ENCODE measurements at places on chromosomes 1 and 21. TPM values are rescaled to one million over a fixed set of nuclear protein-coding genes. Genes with fewer than 3 reads are reported as not detected.

DNA sequence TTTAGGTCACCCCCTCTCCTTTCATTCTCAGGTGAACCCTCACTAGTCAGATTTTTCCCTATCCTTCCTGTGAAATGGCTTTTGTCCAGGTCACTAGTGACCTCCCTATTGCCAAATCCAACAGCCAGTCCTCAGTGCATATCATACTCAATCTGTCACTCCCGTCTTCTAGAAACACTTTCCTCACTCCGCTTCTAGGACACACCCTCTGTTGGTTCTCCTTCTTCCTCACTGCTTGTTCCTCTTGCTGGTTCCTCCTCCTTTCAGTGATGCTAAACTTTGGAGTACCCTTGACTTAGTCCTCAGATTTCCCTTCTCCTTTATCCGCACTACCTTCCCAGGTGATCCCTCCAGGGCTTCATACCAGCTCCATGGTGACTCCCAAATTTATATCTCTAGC, 94.3 kb downstream of the RNF220 start:
- no peak overlapping the region for H3K27ac ChIP-seq
- H3K36me3 ChIP-seq: no peaks in the 10 kb centered on the region
- H3K4me1 ChIP-seq: peaks cover 14% of the 10 kb centered on the region
- no peak for DNase-seq
- H3K4me3 ChIP-seq: no peak overlapping the region
- peaks cover 19% of the 10 kb centered on the region for H3K27me3 ChIP-seq

- H3K36me3 ChIP-seq: no peaks in the 10 kb centered on the region
- H3K27ac ChIP-seq: no peak overlapping the region
- peaks cover 5% of the 10 kb centered on the region for H3K4me1 ChIP-seq
- peaks cover 5% of the 10 kb centered on the region for H3K27me3 ChIP-seq
- peak; percentile 67 for DNase-seq
Measured at GRCh38 chr1:3031401-3032221, 10.3 kb downstream of the ACTRT2 start.

GRCh38 chr1:61301824-61302657, 219.7 kb downstream of the NFIA start:
- H3K27ac ChIP-seq: no peak overlapping the region
- H3K36me3 ChIP-seq: peaks cover 9% of the 10 kb centered on the region
- DNase-seq: no peak
- no peak overlapping the region for H3K4me3 ChIP-seq
- H3K4me1 ChIP-seq: peaks cover 14% of the 10 kb centered on the region

TMEM82 gene
- 1.1 TPM for total RNA-seq

DNA sequence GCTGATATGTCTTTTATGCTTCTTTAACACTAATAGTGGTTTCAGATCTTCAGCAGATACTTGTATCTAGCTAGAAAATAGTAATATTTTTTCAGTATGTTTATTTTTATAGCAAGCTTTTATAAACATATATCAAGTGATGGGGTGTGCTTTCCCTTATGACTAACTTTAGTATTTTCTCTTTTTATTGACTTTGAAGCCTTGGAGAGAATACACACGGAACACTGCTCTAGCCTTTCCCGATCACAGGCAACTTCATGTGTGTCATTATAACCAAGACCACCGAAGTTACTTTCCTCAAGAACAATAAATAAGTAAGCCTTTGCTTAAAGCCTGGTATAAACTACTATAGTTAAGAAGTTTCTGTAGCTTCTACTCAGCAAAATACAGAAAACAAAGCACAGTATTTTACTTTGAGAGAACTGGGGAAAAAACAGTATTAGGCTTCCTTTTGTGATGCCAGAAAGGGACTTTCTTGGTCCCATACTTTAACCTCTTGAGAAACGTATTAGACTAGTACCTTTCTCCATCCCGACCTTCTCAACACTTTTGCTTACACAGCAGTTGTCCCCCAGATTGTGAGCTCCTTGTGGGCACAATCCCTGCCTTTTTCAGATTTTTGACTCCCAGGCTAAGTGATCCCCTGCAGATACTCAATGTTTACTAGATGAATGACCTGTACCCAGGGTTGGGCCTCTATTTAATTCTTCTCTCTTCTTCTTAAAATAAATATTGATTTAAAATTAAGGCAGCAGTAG, 3.3 kb downstream of the ADSS2 start:
- H3K36me3 ChIP-seq: peaks cover 13% of the 10 kb centered on the region
- DNase-seq: no peak
- peaks cover 47% of the 10 kb centered on the region for H3K4me1 ChIP-seq
- H3K27me3 ChIP-seq: no peaks in the 10 kb centered on the region
- H3K4me3 ChIP-seq: peak overlapping the region; percentile 62

OR6Y1 gene
- total RNA-seq: not detected

CRYBG2 gene
- 67.7 TPM for total RNA-seq

GRCh38 chr1:86466986-86467385, 1.7 kb upstream of the CLCA1 start:
- no peaks in the 10 kb centered on the region for H3K36me3 ChIP-seq
- peaks cover 10% of the 10 kb centered on the region for H3K27me3 ChIP-seq
- H3K4me3 ChIP-seq: no peak overlapping the region
- H3K4me1 ChIP-seq: peaks cover 6% of the 10 kb centered on the region

DNA sequence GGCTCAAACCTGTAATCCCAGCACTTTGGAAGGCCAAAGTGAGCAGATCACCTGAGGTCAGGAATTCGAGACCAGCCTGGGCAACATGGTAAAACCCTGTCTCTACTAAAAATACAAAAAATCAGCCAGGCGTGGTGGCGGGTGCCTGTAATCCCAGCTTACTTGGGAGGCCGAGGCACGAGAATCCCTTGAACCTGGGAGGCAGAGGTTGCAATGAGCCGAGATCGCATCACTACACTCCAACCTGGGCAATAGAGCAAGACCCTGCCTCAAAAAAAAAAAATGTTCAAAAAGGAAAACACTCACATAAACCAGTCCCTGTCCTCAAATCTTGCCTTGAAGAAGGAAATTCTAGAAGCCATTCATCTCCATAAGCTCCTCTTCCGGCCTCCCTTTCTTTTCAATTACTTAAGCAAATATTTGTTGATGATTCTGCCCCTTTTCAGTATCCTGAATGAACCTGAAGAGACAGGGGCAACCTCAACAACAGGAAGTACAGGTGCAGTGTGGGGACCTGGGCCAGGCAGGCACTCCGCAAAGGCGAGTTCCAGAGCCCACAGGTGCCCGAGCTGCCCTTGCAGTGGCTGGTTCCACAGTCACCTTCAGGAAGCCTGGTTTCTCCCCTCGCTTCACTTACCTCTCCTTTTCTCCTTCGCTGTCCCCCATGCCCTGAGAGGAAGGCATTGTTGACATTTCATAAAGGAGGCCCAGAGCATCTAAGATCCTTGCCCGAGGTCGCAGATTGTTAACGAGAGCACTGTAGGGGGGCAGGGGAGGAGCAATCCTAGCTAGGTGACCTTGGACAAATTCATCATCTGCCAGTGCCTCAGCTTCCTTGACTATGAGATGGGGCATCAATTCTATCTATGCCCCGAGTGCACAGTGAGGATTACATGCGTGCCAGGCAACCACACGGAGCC, 8.9 kb upstream of the LEFTY1 start:
- DNase-seq: no peak
- H3K4me3 ChIP-seq: no peak overlapping the region
- no peaks in the 10 kb centered on the region for H3K36me3 ChIP-seq
- no peaks in the 10 kb centered on the region for H3K27me3 ChIP-seq

DNA sequence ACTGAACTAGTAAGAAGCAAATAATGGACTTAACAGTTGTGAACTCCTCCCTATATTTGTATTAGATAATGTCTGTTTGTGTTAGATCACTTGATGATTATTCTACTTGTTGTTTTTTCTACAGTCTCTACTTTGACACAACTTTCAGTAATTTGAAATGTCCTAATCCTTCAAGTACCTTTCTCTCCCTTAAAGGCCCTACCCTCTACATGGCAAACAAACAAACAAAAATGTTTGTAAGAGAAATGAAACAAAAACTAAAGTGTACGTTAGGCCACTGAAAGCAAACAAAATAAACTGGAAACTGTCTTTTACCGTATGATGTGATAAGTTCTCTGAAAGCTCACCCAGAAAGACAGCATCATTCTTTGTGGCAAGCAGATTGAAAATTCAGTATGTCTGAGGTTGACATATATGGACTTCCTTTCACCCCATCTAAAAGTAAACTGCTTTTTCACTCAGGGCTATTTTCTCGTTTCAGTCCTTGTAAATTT, 255.9 kb upstream of the SNX7 start:
- H3K36me3 ChIP-seq: no peaks in the 10 kb centered on the region
- H3K27me3 ChIP-seq: no peaks in the 10 kb centered on the region
- peak overlapping the region; percentile 35 for H3K4me3 ChIP-seq
- peaks cover 10% of the 10 kb centered on the region for H3K4me1 ChIP-seq
- DNase-seq: no peak

- DNase-seq: no peak
- H3K4me3 ChIP-seq: no peak overlapping the region
- H3K4me1 ChIP-seq: peaks cover 8% of the 10 kb centered on the region
- peak overlapping the region; percentile 26 for H3K27ac ChIP-seq
- H3K36me3 ChIP-seq: no peaks in the 10 kb centered on the region
Measured at GRCh38 chr1:193355626-193356025, 169.2 kb upstream of the B3GALT2 start.

DNA sequence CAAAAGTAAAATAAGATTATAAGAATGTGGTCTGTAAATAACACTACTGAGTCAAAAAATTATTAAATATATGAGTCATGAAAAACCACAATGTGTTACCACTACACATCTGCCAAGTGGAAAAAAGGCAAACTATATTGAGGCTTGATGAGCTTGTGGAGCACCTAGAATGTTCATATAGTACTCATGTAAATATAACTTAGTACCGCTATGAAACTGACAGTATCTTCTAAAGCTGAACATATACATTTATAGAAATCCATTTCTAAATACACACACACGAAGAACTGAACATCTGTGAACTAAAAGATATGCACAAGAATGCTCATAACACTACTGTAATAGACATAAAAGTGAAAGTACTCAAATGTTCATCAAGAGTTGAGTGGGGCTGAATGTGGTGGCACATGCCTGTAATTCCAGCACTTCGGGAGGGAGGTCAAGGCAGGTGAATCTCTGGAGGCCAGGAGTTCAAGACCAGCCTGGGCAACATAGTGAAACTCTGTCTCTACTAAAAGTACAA, 18.5 kb upstream of the GBP3 start:
- no peaks in the 10 kb centered on the region for H3K4me1 ChIP-seq
- no peak overlapping the region for H3K4me3 ChIP-seq
- no peaks in the 10 kb centered on the region for H3K27me3 ChIP-seq

- H3K27ac ChIP-seq: no peak overlapping the region
- DNase-seq: no peak
- H3K4me1 ChIP-seq: no peaks in the 10 kb centered on the region
- H3K27me3 ChIP-seq: peaks cover 3% of the 10 kb centered on the region
- no peak overlapping the region for H3K4me3 ChIP-seq
Measured at GRCh38 chr1:31843506-31843905, 27.7 kb upstream of the SPOCD1 start.

DNA sequence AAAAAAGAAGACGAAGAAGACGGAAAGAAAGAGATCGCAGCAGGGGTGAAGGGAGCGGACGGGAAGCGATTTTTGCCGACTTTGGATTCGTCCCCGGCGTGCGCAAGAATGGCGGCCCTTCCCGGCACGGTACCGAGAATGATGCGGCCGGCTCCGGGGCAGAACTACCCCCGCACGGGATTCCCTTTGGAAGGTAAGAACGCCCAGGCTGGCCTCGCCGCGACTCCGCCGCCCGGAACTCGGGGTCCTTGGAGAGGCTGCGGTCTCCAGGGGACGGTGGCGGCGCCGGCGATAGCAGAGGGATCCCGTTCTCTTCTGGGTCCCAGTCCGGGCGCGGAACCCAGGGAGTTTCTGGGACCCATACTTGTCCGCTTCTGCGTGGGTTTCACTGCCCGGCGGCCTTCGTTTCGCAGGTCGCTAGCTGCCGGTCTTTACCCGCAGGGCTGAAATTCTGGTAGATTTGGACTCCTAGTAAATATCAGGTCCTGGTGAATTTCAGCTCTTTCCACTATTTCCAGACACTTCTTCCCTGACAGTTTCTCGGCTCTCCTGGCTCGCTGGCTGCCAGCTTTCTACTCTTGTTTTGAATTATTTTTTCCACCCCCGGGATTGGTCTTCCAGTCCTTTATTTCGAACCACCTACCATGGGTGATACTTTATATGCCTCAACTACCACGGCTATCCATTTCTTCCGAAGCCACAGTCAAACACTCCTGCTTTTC, 1.0 kb downstream of the PAX7 start:
- H3K36me3 ChIP-seq: no peaks in the 10 kb centered on the region
- no peak for DNase-seq
- H3K4me1 ChIP-seq: peaks cover 7% of the 10 kb centered on the region
- peaks cover 99% of the 10 kb centered on the region for H3K27me3 ChIP-seq
- H3K27ac ChIP-seq: peak overlapping the region; percentile 33
- peak overlapping the region; percentile 74 for H3K4me3 ChIP-seq

OR6P1 gene
- total RNA-seq: not detected

DNA sequence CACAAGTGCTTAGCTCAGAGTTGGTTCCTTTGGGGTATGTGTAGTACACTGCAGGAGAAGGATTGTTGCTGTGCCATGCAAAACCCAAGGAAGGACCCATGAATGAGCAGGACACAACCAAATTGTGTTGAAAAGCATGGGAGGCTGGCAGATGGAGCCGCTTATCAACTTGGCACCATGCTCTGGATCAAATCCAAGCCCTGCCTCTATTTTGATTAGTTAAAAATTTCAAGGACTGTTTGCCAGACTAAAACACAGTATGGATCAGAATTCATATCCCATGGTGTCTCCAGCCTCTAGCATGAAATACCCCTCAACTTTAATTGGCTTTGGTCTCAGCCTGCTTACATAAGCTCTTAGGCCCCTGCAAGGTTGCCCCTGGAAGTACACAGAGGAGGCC, 27.8 kb downstream of the CCDC185 start:
- H3K27ac ChIP-seq: no peak overlapping the region
- H3K4me1 ChIP-seq: no peaks in the 10 kb centered on the region
- H3K27me3 ChIP-seq: no peaks in the 10 kb centered on the region
- H3K36me3 ChIP-seq: no peaks in the 10 kb centered on the region
- DNase-seq: no peak

DNA sequence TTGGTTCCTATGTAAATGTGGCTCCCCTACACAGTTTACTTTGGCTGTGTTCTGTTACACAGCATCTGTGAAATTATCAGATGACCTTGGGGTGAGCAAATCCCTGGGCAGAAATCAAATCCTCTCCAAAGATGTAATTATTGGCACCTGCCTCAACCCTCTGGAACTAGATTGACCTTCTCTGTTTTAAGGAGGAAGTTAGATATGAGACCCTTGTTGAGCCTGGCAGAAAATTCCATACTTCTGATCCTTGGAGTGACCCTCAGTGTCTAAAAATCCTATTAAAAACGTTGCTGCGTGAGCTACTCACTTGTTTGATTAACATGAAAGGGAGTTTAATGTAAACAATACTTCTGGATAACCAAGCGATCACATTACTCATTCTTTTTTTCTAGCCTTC, 122.0 kb downstream of the CLIC6 start:
- H3K36me3 ChIP-seq: no peaks in the 10 kb centered on the region
- H3K4me1 ChIP-seq: peaks cover 21% of the 10 kb centered on the region
- H3K4me3 ChIP-seq: no peak overlapping the region
- no peak for DNase-seq

MTMR11 gene
- total RNA-seq: 21.0 TPM
